CD4-positive, alpha-beta T cell (primary cell): ENCODE measurements at places on chromosomes 7 and 10.
A peak's percentile ranks its signal among the peaks of the same experiment; 100 is the strongest.

DNA sequence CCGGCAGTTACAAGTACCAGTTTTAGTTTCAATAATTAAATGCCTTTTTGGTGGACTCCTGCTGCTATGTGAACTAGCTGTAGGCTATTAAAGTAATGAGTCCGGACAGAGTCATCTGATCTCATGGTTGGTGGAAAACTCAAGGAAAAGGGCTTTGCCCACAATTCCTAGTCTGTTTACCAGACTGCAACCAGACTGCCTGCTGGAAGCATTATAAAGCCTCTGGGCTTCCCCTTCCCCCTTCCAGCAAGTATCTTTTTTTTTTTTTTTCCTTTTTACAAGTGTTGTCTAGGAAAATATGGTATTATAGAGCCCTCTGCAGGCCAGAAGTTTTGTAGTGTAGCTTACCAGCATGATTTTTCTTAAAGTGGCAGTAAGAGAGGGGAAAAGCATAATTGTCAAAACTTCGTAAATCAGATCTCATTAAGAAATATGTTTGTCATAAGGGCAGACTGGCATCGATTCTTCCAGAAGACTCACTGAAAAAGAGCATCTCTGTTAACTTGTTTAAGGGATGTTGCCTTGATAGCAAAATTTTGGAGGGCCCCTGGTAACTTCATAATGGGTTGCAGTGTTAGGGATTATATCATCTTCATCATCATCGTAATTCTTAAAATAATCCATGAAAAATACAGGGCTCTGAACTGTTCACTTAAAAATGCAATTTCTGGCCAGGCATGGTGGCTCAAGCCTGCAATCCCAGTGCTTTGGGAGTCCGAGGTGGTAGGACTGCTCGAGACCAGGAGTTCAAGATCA is 181.3 kb downstream of the TAX1BP1 start:
- no peak for DNase-seq

DNA sequence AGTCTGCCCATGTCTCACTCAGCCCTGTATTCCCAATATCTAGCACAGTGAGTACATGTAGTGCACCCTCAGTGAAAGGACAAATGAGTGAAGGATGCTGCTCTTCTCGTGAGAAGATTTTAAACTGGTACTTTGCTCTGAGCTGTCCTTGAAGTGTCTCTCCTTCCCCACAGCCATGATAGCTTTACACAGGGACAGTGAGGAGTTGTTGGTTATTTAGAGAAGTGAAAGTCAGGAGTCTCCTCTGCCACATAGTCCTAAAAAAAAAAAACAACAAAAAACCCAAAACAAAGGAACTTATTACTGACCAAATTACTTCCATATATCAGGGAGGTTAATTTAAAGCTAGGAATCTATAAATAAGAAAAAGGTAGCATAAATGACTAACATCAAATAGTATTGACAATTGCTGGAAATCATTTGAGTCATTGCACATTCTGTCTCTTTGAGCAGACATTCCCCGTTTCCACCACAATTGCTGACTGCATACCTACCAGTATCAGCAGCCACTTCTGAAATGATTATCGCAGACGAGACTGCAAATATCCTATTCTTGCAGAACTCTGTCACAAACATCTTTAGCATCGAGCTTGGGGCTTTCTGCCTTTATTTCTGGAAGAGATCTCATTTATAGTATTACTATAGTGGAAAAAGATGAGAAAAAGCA is 202.1 kb downstream of the PTEN start:
- DNase-seq, result peak; percentile 19

DNA sequence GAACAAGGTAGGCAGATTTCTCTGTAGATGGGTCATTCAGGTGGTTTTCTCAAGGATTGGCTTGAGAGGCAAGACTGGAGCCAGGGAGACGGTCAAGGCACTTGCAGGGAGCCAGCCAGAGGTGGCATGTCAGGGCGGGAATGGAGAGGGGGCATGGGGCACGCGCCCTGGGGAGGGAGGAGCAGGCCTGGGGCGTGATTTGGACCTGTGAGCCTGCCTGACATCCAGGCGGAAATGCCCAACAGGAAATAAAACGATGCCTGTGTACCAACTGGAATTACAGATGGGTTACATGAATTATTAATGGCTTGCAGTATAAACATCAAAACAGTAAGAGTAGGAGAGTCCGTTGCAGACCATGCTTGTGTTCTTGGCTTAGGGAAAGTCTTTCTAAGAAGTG is 8.6 kb upstream of the SUN1 start:
- DNase-seq, result no peak

DNA sequence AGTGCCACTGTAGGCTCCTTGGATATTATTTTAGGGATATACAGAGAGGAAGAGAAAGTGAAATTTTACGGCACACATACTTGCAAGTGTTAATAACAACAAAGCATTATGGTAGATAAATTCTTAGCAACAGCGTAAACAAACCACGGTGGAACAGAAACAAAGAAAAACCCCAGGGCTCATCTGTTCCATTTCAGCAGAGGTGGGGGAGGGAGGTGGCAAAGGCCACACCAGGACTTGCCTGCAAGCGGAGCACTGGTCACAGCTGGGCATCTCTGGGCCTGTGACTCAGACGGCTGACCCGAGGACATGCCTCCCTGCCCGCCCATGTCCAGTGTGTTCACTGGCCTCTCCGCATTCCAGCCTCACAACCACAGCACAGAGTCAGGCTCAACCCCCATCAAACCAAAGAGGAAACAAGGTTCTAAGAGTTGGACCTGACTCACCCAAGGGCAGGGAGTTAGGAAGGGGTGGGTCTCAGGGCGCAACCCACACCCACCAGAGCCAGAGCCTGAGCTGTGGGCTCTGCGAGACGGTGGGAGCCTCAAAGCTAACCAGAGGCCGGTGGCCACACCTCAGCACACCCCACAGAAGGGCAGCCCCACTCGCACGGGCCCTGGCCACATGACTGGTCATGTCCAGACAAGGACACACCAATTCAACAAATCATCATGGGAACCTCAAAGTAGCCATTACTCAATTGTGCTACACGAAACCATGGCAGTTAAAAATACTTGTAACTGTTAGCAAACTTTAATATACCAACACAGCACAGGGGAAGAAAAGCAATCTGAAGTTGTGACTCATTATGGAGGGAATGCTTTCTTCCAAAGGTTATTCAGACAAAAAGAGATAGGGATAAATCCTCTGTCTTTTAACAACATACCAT is 10.7 kb downstream of the ESYT2 start:
- peak; percentile 63 for DNase-seq

DNA sequence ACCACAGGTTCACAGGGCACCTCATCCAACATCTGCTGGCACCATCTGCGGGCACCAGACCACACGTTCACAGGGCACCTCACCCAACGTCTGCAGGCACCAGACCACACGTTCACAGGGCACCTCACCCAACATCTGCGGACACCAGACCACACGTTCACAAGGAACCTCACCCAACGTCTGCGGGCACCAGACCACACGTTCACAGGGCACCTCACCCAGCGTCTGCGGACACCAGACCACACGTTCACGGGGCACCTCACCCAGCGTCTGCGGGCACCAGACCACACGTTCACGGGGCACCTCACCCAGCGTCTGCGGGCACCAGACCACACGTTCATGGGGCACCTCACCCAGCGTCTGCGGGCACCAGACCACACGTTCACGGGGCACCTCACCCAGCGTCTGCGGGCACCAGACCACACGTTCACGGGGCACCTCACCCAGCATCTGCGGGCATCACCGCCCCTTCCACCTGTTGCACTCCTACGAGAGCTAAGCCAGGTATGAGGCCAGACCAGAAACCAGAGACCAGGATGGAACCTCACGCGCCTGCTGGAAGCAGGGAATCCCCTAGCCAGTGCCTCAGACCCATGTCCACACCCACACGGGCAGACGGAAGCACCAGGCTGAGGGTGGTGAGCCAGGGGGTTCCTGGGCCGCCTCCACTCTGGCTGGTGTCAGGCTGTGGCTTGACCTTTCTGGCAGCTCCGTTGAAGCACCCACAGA is 182.8 kb downstream of the MAD1L1 start:
- no peak for DNase-seq

DNA sequence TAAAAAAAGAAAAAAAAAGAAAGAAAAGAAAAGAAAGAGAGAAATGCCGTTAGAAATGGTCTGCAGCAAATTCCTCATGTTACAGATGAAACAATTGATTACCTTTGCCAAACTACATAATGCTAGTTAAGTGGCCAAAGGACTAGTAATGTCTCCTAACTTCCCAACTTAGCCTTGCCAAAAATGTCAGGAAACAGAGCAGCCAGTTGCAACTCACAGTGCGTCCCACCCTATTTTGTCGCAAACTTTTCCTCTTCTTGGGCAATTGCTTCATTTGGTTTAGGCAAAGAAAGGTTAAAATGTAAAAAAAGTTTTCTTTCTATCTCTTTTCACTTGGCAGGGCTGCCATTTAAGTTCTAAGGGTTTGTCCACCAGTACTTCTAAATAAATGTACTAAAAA is 53.1 kb downstream of the APBB1IP start:
- DNase-seq, result no peak

GRCh38 chr10:18523025-18523424 is 128.4 kb downstream of the NSUN6 start:
- DNase-seq, result no peak

DNA sequence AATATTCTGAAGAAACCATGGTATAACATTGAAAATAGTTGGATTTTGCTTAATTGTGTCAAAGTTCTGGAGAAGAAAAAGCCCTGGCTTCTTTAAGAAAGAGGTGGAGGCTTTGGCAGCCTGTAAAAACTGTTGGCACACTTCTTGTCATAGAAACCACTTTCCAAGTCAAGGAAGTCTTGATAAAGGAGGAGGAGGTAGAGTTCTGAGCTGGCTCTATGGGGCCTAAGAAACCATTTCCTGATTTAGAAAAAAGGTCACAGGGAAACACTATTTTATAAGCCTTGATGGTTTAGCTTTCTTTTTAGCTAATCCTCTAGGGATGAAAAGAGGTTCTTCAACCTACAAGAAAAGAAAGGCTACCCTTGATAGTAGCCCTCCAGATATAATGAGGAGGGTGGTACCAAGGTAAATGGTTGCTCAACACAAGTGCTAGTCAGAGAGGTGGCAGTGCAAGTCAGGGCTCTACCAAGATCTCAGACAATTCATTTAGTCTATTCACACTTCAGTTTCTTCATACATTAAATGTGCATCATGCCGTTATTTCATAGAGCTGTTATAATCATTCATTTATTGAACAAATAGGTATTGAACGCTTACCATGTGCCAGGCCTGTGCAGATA is 346.9 kb downstream of the RNLS start:
- no peak for DNase-seq
